ENCODE measurements at places on chromosomes 2 and 18.

GRCh38 chr2:74975016-74975415 lies 16.6 kb downstream of the POLE4 start:
- no peak for DNase-seq

- DNase-seq = no peak
Measured at GRCh38 chr2:156343940-156344301, 11.4 kb upstream of the NR4A2 start.

DNA sequence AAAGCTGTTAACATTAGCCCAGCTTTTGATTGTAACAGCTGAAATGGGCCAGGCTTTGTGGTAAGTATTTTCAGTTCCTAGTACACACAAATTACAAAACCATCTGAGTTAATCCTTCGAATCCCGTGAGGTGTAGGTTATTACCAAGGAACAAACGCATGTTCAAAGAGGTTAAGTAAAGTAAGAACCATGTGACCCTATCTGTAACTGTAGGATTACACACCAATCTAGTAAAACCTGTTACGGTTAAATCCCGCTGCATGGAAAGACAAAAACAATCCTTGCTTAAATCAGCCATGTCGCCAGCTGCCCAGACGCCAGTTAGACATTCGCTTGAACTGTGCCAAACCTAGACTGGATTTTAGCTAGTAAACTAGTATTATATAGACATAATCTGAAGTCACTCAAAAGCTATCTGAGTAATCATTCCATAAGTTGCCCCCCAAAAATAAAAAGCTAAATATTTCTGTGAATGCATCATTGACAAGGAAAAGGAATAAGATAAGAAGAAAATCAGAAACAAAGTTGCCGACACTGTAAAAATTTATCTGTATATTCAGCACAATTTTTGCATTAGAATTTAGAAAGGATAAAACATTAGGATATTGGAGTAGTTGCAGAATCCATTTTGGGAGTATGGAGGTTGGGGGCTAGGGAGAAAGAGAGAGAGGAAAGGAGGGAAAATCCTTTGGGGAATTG lies 638.0 kb downstream of the CNTNAP5 start:
- no peak for DNase-seq

DNA sequence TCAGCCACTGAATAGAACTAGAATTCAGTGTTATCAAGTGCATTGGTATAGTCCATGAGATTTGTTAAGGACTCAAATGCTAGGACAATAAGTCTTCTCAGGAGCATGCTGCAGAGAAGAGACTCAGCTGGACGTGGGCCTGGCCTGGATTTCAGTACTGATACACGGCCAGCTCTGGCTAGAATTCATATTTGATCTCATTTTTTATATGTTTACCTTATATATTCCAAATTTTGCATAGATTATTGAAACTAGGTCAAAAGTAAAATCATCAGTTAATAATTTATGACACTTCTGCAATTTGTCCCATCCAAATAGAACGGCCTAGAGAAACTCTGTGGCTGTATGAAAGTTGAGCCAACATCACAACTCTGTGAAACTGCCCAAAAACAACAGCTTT lies 262.0 kb downstream of the DLGAP1 start:
- DNase-seq = no peak

- no peak for DNase-seq
Measured at GRCh38 chr18:10370716-10371115, 83.7 kb upstream of the APCDD1 start.

DNA sequence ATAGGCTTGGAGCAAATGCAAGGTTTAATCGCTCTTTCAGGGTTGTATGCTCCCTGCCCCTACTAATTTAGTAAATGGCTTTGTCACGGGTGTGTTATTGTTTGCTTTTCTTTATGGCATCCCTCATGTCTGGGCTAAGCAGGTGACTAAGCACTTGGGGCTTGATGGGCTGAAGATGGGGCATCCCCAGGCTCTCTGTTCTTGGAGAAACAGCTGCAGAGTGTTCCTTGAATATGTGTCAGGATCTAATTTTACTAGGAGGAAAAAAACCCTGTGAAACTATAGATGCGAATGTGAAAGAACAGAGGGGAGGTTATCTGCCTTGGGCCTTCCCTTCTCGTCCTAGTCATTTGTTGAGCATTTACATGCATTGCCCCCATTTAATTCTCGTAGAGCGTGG lies 94.7 kb upstream of the TAF1B start:
- no peak for DNase-seq

DNA sequence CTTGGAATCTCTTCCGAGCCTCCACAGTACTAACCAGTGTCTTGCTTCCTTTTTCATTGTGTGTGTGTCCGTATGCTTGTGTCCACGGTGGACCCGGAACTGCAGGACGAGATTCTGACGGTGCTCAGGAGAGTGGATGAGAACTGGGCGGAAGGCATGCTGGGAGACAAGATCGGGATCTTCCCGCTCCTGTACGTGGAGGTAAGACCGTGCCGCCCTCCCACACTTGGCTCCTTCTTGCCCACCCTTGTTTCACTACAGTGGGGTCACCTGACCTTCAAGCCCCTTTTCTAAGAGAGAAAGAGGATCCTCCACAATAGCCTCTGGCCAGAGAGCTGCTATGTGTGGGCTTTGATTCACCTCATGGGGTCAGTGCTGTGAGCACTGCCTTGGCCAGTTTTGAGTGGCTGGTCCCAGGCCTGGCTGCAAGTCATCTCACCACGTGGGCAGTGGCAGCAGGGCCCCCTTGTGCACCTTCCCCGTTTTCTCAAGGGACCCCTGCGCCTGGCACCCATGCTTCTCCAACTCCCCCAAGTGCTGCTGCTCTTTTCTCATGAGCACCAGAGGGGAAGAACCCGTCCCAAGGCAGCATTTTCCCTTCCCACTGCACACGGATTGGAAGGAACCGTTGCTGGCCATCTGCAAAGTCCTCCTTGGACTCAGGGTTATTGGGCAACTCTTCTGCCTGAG lies 242.1 kb downstream of the SEPTIN10 start:
- no peak for DNase-seq
